ENCODE measurements at places on chromosomes 4 and X. TPM values are rescaled to one million over a fixed set of nuclear protein-coding genes. Genes with fewer than 3 reads are reported as not detected.

GRCh38 chr4:168784786-168785461, 225.1 kb downstream of the CBR4 start:
- DNase-seq, result no peak

DNA sequence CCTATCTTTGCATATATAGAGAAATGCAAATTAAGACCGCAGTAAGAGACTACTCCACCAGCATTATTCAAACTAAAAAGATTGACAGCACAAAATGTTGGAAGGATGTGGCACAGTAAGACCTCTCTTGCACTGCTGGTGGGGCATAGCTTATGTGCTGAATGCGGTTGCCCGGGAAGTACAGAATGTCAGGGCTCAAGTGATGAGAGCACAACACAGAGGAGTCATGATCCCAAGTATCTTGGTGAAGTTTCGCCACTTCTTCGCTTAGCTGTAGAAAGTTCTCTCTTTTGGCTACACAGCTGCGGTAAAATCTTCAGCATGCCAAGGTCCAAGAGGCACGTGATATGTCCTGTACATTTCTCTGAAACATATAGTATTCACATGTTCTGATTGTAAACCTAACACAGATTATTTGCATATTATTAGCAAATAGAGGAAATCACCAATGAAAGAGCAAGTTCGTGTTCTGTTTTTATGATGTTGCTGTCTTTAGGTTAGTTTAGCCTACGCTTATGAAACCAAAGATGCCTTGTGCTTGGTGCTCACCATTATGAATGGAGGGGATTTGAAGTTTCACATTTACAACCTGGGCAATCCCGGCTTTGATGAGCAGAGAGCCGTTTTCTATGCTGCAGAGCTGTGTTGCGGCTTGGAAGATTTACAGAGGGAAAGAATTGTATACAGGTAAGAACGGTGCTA, 55.0 kb downstream of the HTT-AS start:
- DNase-seq, result no peak

Gene TEX11
- 0.08 TPM for total RNA-seq

GRCh38 chr4:106329041-106329618, 12.8 kb downstream of the AIMP1 start:
- no peak for DNase-seq

Gene NDST3
- total RNA-seq, result 2.1 TPM

DNA sequence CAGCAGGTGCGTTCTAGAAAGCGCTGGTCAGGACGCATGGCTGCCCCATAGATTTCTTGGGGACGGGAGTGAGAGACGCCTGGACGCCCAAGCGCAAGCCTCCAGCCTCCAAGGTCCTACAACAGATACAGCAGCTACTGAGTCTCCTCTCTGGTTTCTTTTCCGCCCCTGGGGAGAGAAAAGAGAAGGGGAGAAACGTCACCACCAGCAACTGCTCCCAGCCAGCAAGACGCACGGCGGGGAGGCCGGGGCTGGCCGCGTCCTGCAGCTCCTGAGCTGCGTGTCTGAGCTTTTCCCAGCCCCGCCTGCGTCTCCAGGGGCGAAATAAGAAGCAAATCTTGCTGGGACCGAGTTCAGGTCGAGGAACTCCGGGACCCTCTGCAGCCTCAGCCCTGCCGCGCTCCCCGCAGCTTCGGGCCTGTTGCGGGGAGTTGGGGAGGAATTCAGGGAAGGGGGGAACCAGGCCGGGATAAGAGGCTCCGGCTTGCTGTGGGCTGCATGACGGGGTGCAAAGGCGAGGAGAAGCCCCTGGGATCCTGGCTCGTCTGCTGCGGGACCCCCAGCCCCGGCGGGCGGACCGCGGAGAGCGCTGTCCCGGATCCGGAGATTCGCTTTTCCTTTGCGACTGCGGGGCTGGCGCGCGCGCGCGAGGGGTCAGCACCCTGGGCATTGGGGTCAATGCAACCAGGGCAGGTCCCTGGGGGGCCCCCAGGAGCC, 6.8 kb upstream of the SHOX start:
- no peak for DNase-seq

- no peak for DNase-seq
Measured at GRCh38 chr4:173866322-173867026, 336.4 kb upstream of the HAND2 start.

- DNase-seq, result no peak
Measured at GRCh38 chr4:163748449-163748848, 254.0 kb downstream of the TMA16 start.

GRCh38 chr4:6113641-6114040, 86.7 kb downstream of the JAKMIP1 start:
- DNase-seq, result no peak

- DNase-seq, result no peak
Measured at GRCh38 chr4:142345924-142346323, 500.2 kb downstream of the INPP4B start.

Gene VEGFC
- 0.65 TPM for total RNA-seq

Gene NLGN3
- total RNA-seq, result 0.17 TPM

DNA sequence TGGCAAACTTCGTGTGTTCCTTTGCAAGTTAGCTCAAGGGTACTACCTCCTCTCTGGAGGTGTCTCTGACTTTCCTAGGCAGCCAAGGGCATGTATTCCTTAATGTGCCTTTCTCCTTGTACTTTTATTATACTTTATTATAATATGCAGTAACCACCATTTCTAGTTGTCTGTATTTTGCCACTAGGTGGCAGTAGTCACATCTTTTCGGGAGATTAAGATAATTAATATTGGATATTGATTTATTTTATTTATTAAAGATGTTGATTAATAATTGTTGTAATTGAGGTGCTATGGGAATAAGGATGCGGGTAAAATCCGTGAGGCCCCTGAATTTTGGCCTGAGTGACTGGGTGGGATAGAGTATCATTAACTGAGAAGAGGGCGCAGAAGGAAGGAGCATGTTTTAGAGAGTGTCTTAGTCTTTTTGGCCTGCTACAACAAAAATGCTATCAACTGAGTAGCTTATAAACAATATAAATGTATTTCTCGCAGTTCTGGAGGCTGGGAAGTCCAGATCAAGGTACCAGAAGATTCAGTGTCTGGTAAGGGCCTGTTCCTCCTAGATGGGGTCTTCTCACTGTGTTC, 153.3 kb downstream of the TMEM164 start:
- no peak for DNase-seq

DNA sequence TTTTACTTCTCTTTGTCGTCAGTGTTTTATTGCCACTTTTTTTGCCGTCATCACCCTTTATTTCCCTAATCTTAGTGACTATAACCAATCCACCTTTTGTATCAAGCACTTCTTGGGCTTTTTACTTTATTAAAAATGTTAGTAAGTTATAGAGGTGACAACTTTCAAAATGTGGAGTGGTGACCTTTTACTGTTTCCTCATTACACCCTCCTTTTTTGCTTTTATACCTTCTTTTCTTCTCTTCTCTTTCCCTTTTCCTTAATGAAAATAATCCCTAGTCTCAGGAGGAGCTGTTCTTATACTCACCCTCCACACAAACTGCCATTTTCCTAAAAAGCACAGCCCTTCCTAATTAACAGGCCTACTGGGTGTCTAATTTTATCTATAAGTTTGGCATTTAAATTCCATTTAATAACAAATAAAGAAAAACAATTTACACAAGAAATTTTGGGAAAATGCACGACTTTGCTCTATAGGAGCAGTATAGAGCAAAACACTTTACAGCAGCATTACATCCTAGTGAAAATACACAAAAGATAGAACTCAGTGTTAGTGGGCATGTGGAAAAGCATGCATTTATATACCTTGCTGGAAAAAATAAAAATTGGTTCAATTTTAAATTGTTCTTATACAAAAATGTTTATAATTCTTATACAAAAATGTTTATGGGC, 27.3 kb downstream of the BBS12 start:
- DNase-seq, result no peak

Gene CHM
- total RNA-seq, result 5.1 TPM

Gene ARSD
- total RNA-seq, result 42.4 TPM

DNA sequence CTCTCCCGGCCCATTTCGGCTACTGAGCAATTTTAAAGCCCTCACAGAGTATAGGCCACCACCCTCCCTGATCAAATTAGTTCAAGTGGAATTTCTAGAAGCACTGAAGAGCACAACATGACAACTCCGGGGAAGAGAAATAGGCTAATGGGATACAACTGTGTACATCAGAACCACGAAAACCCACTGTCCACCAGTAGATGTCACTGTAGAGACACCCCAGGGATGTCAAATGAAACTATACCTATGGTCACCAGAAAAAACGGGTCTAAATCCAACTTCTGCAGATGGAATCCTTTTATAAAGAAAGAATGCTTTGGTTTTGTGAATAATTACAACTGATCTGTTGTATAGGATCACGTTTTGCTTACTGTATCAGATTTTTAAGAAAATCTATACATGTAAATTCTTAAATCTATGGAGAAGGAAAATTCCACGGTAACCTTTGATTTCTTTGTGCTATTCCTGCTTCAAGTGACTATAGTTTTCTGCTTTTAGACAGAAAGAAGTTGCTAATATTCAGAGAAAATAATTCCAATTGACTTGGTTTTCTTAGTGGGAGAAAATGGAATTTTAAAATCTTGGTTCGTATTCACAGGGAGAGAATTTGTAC, 29.5 kb upstream of the MAP3K15 start:
- no peak for DNase-seq

GRCh38 chr4:150130933-150131332, 52.7 kb downstream of the DCLK2 start:
- no peak for DNase-seq

Gene MAGEA4
- not detected for total RNA-seq

Gene ANK2
- total RNA-seq, result 1.6 TPM

- DNase-seq, result peak; percentile 64
Measured at GRCh38 chr4:6893449-6894085, 16.1 kb upstream of the TBC1D14 start.

- peak; percentile 43 for DNase-seq
Measured at GRCh38 chr4:98996056-98996764, 689 bp downstream of the METAP1 start.

Gene PTPN13
- 1.9 TPM for total RNA-seq

Gene SMR3B
- not detected for total RNA-seq

DNA sequence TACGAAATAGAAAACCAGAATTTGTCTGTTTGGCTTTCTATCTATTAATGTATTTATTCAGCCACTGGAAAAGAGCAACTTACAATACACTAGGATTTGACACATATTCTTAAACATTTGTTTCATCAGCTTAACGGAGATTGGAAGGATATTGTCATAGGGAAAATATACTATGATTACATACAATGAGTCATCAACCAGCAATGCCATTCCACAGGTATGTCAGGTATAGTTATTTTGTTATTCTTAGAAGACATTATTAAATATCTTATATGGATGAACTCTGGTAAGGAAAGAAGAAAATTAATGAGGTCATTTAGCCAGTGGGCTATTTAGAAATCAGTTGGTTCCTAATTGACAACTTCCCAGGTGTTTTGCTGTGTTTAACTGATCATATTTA, 926.6 kb downstream of the STIM2 start:
- no peak for DNase-seq

DNA sequence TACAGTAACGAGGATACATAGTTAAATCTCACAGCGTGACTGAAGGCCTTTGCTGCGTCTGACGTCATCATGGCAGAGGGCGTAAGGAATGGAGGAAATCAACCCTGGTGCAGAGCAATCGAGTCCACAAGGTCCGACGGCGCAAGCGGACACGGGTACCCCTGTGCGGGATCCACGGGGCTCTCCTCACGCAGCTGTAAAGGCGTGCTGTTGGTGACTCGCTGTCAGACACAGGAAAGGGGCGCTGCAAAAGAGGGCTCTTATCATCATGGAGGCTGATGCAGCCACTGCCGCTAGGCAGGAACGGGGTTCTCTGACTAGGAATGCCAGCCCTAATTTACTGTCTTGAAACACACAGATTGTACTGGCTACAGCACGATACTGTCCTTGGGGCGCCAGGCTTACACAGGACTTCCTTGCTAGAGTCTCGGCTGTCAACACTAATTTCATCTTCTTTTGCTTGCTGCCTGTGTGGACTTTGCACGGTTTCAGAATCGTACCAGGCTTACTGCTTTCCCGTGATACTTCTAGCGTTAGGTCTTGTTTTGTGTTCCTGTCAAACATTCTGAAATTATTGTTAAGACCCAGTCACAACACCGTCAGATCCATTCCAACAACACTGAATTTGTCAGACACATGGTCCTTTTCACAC, 13.6 kb downstream of the RNF212 start:
- DNase-seq, result no peak

Gene MND1
- 2.5 TPM for total RNA-seq

DNA sequence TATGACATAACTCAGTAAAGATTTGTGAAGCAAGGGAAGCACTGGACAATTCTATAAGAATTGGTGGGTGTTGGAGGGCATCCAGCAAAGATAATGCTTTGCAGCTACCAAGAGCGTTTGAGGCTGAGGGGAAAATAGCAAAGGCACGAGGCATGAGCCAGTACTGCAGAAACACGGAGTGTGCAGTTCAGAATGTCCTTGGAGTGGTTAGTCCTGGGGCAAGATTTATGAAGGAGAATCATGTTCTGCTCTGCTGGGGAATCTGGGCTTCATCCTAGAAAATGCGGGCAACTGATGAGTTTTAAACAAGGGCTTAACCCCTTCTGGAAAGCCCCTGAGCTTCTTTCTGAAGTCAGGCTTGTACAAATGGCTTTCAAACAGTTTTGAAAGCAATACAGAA, 452.5 kb downstream of the IL15 start:
- DNase-seq, result no peak

GRCh38 chr4:143404555-143404954, 67.9 kb downstream of the GAB1 start:
- DNase-seq, result no peak

Gene HELT
- not detected for total RNA-seq

- no peak for DNase-seq
Measured at GRCh38 chr4:88012647-88013046, 5.2 kb downstream of the PKD2 start.

- DNase-seq, result no peak
Measured at GRCh38 chr4:189198624-189199023, 742.0 kb upstream of the FRG1 start.

Gene PAGE5
- not detected for total RNA-seq

Gene NXF2B
- total RNA-seq, result not detected

DNA sequence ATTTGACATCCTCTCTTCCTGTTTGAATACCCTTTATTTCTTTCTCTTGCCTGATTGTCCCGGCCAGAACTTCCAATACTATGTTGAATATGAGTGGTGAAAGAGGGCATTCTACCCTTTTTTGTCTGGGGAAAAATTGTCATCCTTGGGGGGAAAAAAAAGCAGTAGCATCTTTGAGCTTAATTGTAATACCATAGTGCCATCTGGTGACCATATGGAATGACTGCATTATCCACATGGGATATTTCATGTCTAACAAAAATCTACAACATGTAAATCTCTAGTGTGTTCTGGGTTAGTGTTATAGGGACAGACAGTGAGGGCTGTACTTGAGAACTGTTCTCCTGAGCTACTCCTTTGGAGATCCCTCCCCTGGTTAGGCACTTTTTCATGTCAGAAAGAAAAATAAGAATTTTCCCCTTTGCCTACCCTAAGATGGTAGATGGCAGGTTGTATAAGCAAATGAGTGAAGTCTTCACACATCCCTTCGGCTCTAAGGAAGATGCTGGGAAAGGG, 26.0 kb downstream of the CAPN6 start:
- DNase-seq, result no peak

- no peak for DNase-seq
Measured at GRCh38 chrX:150980711-150981110, 2.4 kb upstream of the HMGB3 start.
